ENCODE measurements at places on chromosomes 4 and X. TPM values are rescaled to one million over a fixed set of nuclear protein-coding genes. Genes with fewer than 3 reads are reported as not detected.

DNA sequence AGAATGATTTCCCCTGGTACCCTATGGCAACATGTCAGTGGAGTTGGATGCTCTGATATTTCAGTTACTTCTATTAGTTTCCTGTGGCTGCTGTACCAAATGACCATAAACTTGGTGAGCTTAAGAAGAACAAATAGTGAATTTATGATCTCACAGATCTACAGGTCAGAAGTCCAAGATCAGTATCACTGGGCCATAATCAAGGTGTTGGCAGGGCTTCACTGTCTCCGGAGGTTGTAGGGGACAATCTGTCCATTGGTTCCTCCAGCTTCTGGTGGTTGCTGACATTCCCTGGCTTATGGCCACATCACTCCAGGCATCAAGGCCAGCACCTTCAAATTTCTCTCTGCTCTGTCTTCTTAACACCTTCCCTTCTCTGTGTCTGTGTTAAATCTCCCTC is 37.9 kb upstream of the ELOVL6 start:
- DNase-seq, result no peak

The PABPC1L2A gene
- not detected for total RNA-seq

- no peak for DNase-seq
These were observed 53.9 kb upstream of the SORBS2 start for GRCh38 chr4:185865901-185866328.

DNA sequence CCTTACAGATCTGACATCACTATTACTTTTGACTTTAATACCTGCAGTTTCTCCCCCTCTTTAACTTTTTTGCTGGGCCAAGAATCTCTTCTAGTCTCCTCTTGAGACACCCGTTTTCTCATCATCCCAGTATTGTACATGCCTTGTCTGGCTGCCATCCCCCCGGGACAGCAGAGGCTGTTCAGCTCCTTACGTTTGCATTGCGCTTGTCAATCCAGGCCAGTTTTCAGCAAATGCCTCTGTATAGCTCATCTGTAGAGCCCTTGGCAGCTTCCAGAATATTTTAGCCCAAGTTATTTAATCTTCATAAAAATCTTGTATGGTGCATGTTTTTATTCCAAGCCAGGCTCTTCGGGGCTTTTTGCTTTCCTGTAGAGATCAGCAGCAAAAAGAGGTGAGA is 22.3 kb upstream of the HOPX start:
- DNase-seq, result no peak

DNA sequence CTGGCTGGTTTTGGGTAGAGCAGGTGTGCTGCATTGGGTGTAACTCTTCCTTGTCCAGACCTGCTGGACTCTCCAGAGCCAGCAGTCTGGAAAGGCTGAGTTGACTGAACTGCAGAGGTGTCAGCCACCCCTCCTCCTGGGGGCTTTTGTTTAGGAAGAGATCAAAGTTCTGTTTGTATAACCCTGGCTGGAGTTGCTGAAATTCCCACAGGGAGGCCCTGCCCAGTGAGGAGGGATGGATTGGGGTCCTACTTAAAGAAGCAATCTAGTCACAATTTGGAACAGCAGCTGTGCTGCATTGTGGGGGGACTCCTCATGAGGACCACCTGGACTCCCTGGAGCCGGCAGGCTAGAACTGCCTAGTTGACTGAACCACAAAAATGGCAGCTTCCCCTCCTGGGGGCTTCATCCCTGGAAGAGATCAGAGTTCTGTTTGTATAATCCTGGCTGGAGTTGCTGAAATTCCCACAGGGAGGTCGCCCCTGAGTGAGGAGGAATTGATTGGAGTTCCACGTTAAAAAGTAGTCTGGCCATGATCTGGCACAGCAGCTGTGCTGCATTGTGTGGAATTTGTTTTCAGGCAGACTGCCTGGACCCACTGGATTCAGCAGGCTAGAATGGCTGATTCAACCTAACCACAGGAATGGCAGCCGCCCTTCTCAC is 264.9 kb upstream of the ZC4H2 start:
- DNase-seq, result no peak

The SEC24B gene
- 6.4 TPM for total RNA-seq

DNA sequence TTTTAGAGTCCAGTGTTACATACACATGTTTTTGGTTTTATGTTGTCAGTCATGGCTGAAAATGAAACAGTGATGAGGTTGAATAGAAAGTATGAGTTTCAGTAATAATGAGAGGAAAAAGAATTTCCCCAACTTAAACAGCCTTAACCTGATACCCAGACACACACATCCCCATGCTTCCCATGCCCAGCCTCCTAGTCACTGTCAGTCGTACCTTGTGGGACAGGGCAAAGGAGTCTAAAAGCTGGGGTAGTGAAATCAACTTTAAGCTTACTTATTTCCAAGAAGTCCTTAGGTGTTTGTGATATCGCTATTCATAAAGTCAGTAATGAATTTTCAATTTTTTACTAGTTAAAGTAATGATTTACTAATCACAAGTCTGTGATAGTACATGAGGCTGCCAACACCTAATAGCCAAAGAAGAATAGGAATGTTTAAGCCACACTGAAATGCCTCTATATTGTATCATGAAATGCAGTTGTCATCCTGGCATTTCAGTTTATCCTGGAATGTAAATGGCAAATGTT is 24.3 kb upstream of the GPR34 start:
- DNase-seq, result no peak

DNA sequence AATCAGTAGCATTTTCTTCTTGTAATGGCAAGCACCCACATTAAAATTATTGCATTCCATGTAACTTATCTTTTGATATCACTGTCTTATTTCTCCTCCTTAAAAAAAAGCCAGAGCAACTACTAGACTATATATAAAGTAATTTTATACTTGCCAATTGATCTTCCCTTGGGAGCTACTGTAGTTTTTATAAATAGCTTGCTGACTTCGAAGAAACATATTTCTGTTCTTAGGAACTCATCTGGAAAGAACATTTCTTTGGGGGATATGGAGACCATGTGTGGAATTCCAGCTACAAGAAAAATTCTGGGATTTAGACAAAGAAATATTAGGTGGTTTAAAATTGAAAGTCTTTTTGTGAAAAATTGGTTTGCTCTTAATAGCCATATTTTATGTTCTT is 94.9 kb downstream of the BMPR1B start:
- DNase-seq, result no peak

DNA sequence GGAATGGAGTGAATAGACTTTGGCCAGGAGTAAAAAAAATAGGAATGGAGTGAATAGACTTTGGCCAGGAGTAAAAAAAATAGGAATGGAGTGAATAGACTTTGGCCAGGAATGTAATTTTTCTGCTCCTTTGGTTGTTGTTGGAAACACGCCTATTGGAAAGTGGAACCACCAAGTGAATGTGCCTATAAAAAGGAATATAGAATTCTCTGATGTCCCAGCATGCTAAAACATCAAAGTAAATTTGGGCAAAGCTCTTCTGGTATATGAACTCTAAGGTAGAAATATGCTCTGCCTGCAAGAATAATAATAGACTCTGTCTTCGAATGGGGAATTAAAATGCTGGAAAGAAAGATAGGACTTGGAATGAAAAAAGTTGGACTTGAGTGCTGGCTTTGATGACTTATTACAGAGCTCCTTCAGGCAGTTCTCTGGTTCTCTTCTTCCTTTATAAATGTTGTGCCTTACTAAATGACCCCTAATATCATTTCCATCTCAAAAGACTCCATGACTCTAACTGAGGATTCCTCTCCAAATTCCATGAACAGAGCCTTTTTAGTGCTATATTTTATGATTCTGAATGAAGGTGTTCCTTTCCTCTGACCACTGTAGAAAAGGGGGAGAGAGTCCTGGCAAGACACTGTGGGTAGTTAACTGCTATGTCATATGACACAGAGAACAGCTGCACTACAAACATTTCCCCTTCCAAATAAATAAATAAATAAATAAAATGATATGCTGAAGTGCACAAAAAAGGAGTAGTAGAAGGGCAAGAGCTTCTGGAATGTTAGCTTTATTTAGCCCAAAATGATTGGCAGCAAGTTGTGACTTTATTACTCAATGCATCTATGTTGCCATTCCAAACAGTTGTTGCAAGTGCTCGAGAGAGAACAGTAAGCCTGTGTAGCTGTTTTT is 13.5 kb upstream of the GBA3 start:
- no peak for DNase-seq

GRCh38 chr4:10623241-10623640 is 61.3 kb downstream of the CLNK start:
- no peak for DNase-seq

- DNase-seq, result no peak
These were observed 90.9 kb upstream of the SPRY1 start for GRCh38 chr4:123305736-123306135.

DNA sequence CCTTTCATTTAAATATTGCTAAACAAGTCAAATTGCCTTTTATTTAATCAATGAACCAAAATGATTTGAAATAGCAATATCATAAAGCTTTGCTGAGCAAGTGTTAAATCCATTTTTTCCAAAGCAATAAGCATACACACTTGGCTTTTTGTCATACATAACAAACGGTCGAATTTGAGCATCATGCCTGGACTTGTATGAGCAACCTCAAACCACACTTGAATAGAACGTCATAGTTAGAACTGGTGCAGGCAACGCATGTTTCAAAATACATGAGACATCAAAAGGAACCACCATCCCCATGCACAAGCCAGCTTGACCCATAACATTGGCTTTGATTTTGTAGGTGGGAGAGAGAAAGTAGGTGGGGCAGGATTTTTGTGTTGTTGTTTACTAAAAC is 812.3 kb upstream of the FRG1 start:
- no peak for DNase-seq

The ATP8A1 gene
- 9.2 TPM for total RNA-seq

DNA sequence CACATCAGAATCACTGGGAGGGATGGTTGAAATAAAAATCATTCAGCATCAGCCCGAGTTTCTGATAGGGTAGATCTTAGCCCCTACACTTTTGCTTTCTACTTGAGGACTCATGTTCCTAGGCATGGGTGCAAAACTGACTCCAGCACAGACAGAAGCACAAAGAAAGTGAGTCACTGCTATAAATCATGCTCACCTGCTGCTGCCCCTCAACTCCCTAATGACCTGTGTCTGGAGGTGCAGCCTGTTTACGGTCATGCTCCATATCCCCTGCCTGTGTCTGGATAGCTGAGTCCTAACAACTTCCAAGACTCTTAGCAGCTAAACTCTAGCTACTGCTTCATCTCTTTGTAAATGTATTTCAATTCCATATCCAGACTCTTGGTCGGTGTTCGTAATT is 57.8 kb downstream of the ADGRA3 start:
- DNase-seq, result no peak

- DNase-seq, result no peak
These were observed 547 bp upstream of the PDGFRA start for GRCh38 chr4:54228546-54228945.

- peak; percentile 26 for DNase-seq
These were observed 141.5 kb downstream of the RPS6KA6 start for GRCh38 chrX:84046403-84046984.

DNA sequence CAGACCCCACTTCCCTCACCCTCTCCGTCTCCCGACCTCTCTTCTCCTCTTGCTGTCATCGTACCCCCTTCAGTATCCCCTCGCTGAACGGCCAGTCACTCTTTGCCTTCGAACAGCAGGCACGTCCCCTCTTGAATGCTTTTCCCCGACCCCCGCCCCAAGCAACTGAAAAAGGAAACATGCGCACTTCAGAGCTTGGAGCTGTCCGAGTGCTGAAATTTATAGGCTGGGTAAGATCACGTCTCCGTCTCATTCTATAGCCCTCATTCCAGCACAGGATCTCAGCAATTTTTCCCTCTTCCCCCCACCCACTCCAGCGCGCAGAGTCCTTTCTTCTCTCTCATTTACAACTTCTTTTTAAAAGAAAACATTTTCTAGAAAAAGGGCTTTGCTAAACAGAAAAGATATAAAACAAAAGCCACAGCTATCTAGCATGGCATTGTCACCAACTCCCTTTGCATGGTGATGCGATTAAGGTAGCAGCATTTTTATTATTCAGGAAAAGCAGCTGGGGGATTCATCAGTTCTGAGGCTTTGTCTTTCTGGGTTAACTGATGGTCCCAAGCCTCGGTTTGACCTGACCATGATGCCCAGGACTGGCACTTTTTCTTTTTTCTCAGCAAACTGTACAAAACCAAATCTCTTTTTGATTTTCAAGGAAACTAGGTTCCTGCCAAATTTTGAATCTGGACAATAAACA is at the start of gene GLRA2:
TSS of gene GLRA2 (plus strand) at position 247 of the 700 bp plus-strand sequence. CDS start 522 bp downstream, outside the sequence.
- DNase-seq, result peak; percentile 60

The NUDT9 gene
- 36.6 TPM for total RNA-seq

The ARMCX1 gene
- 0.25 TPM for total RNA-seq

The HMX1 gene
- 0.80 TPM for total RNA-seq

DNA sequence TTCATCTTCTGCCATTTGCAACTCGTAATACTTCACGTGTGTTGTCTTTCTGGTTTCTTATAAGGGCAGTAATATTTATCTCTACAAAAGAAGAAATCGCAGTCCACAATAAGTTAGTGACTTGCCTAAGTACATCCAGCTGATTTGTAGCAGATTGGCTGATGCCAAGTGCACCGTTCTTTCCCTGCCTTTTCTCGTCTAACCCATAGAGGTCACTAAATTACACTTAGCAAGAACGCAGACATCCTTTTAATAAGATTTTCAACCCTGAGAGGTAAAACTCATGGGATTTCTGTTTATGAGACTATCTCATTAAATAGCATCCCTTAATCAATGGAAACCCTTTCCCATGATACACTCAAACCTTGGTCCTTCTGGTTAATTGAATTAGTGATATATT is 408.6 kb upstream of the ACTRT1 start:
- DNase-seq, result no peak

The PCDH10 gene
- total RNA-seq, result 2.3 TPM

The CLIC2 gene
- total RNA-seq, result 1.4 TPM

GRCh38 chrX:148664995-148665394 is 164.6 kb downstream of the AFF2 start:
- peak; percentile 81 for DNase-seq

DNA sequence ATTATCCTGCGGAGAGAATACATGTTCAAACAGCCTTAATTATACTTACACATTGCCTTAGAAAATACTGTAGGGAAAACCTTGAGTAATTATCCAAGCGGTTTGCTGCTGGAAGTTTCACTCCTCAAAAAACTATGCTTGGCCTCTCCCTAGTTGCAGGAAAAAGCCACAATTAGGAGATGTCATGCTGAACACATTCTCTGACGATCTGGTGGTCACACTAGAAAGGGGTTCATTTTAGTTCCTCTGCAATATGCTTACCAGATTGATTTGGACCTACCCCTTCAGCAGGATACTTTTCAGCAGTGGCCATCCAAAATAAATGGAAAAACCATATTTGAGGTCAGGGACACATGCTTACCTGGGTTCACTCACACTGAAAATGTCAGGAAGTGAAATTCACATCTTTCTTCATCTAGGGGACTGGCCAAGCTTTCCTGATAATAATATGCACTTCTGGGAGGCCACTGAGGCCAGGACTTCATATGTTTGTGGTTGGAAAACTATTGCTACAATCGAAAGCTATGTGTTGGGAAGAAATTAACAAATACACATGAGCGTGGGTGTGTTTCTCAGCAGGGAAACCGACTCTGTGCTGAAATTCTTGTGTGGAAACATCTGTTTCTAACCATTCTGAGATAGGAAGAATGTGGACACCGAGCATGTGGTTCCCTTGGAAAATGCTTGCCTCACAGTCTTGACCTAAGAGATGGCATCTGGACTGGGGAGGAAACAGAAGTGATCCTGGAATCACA is 68.8 kb downstream of the ATXN3L start:
- DNase-seq, result no peak

Data from G401 (cell line).